EH (cell line): ENCODE measurements at places on chromosomes 3 and 15.

DNA sequence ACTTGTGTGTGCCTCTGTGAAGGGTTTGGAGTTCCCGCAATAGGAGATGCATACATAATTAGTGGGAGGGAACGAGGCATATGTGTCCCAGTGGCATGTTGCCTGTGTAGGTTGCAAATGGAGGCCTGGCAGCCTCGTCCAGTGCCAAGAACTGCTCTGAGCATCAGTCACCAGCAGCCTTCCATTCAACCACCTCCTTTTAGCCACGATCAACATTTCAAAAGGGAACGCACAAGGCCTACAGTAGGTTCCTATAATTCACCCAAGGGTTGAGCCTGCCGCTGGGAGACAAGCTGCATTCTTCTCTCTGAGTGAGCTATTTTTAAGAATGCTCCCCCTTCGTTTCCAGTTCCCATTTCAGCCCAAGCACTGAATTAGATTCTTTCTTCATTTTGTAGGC is 78.8 kb upstream of the CTNNB1 start:
- DNase-seq: no peak

GRCh38 chr15:33370623-33371020 is 59.9 kb downstream of the RYR3 start:
- DNase-seq: no peak

DNA sequence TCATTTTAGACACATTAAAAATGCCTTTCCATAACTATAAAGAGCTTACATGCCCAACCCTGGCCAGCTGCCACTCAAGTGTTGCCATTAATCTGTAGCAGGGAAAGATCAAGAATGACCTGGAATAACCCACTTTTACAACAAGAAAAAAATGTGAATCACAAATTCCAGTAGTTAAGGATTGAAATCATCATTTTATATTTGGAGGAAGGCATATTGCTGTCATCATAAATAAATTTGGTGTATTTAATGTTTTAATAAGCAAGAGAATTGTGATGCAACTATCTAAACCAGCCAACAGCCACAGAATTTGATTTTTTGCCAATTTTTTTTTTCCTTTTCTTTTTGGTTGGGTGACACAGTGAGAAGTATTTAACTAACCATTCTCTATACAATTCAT is 240.0 kb upstream of the SEMA6D start:
- peak; percentile 28 for DNase-seq

GRCh38 chr15:51162865-51163762 is 68.4 kb upstream of the TNFAIP8L3 start:
- DNase-seq: peak; percentile 83

- no peak for DNase-seq
Observed at GRCh38 chr3:139238281-139239030, 105.4 kb upstream of the MRPS22 start.
